ENCODE measurements at places on chromosomes 7 and 10.

- DNase-seq: peak; percentile 21
Measured at GRCh38 chr7:130505753-130506152, 13.9 kb downstream of the MEST start.

- DNase-seq: no peak
Measured at GRCh38 chr7:121343302-121343701, 14.5 kb downstream of the WNT16 start.

GRCh38 chr10:132677096-132677472 lies 108.9 kb downstream of the NKX6-2 start:
- DNase-seq: no peak

GRCh38 chr10:121007264-121007663 lies 156.1 kb downstream of the WDR11 start:
- no peak for DNase-seq

DNA sequence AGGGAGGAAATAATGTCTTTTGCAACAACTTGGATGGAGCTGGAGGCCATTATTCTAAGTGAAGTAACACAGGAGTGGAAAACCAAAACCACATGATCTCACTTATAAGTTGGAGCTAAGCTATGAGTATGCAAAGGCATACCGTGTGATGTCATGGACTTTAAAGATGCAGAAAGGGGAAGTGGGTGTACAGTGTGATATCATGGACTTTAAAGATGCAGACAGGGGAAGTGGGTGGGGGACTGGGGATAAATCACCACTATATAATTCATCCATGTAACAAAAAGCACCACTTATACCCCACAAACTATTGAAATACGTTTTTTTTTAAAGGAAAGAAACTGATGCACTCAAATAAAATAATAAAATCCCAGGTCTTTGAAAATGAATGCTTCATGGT lies 29.5 kb downstream of the LYZL2 start:
- DNase-seq: no peak

DNA sequence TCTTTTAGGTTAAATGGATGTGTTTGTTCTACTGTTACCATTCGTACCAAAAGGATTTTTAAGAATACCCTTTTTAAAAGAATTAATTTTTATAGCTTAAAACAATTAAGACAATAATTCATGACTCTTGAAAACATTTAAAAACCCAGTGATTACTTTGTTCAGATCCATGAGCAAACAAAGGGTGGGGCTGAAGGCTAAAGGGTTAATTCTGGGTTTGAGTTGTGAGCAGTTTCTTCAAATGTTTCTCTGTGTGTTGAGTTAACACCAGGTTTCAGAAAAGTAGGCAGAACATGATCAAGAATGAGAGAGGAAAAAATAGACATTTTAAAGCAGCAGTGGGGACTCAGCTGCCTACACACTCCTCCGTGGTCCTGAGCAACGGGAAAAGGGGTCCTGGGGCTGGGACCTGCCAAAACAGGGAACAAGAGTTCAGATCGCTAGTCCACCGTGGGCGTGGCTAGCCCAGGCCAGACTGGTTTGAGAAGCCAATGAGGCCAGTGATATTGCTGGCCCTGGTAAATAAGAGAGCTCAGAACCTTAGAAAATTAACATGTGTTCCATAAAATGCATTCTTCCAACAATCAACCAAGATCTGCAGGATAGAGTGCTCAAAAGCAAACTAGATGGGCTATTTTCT lies 14.9 kb upstream of the EZH2 start:
- DNase-seq: no peak

- no peak for DNase-seq
Measured at GRCh38 chr7:3568516-3568915, 267.5 kb downstream of the SDK1 start.

DNA sequence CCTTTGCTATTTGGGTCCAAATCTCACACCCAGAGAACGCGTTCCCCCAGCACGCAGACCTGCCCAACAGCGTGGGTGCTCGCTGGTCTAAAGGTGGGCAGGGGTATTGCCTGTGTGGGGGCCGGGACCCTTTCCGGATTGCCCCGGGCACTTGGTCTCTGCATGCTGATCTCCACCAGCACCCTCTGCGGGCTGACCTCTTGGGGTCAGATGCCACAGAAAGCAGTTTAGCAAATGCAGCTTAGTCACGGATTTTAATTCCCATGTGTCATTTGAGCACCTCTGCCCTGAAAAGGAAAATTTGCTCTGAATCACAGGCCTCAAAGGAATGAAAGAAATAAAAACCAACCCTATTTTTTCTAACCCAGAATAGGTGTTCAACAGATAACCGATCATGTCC lies 46.7 kb downstream of the PKD1L1 start:
- no peak for DNase-seq

- DNase-seq: no peak
Measured at GRCh38 chr10:119754085-119754484, 28.2 kb downstream of the INPP5F start.

DNA sequence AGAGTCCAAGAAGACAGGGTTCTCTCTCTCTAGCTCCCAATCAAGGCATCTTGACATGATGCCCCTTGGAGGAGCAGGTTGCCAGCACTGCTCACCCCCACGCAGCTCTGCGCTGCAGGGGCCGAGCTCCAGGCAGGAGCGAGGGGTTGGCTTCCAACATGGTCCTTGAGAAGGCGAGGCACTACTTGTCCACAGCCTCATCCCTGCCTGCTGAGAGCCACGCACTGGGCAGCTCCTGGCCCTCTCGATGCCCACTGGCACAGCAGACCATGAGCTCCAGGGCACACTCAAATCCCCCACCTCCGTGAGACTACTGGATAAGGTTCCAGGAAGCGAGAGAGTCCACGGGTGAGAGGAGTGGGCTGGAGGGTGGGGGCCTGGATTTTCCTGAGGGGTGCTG lies 31.1 kb downstream of the RAMP3 start:
- DNase-seq: no peak

DNA sequence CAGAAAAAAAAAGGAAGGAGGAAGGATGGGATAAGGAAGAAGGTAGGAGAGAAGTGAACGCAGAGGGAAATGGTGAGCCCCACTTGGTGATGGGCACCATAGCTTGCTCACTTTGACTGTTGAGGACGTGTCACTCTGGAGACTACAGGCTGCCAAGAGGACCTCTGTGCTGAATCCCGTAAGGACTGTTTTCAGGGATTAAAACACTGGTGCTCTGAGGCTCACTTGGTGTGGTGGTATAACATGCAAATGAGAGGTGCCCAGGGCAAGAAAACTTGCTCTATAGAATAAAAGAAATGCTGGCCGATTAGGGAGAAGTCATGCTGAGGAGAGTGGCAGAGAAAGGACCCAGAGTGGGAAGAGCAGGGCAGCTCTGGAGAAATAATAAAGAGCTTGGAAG lies 5.3 kb upstream of the IL2RA start:
- no peak for DNase-seq

- DNase-seq: no peak
Measured at GRCh38 chr7:8742837-8743236, 309.4 kb downstream of the NXPH1 start.

GRCh38 chr7:121954803-121955202 lies 81.8 kb downstream of the PTPRZ1 start:
- DNase-seq: peak; percentile 31

GRCh38 chr10:44384601-44385025 lies 284 bp downstream of the CXCL12 start:
- DNase-seq: peak; percentile 47
